ENCODE measurements at places on chromosomes 3 and 15. TPM values are rescaled to one million over a fixed set of nuclear protein-coding genes. Genes with fewer than 3 reads are reported as not detected.

MKRN2OS gene
- total RNA-seq: not detected

FSIP1 gene
- total RNA-seq: 3.0 TPM

IQCH gene
- 4.8 TPM for total RNA-seq

GPR149 gene
- not detected for total RNA-seq

HIGD2B gene
- not detected for total RNA-seq

Data from urinary bladder (tissue), 4 donors.